Activated CD4-positive, alpha-beta T cell treated with anti-CD3 and anti-CD28 coated beads, Interleukin-2, amount 10 ng/mL, durations not matched to agents 7 days and 5 days (primary cell): ENCODE measurements at places on chromosomes 6 and 20. TPM values are rescaled to one million over a fixed set of nuclear protein-coding genes. Genes with fewer than 3 reads are reported as not detected.
A peak's percentile ranks its signal among the peaks of the same experiment; 100 is the strongest.

DNA sequence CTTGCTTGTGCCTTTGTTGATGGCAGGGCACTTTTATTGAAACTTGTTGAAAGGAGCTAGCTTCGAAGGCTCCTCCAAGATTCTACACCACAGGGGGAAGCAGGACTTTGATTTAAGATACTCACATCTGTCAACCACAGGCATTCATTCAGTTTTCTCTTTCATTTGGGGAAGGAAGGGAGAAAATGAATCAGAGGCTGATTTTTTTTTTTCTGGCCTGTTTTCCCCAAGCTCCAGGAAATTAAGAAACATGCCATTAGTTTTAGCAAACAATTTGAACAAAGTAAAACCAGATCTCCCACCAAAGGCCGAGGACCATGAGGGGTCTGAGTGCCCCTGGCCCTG is 8.7 kb upstream of the APCDD1L start:
- DNase-seq = no peak

GRCh38 chr20:17627101-17627955 is 54.7 kb downstream of the RRBP1 start:
- no peak for DNase-seq

- no peak for DNase-seq
Measured at GRCh38 chr6:157717340-157717748, 105.7 kb upstream of the SNX9 start.

- no peak for DNase-seq
Measured at GRCh38 chr20:61280217-61280980, 28.3 kb downstream of the CDH4 start.

- DNase-seq = no peak
Measured at GRCh38 chr6:125415913-125416312, 114.1 kb upstream of the HDDC2 start.

- DNase-seq = no peak
Measured at GRCh38 chr6:122673343-122673961, 63.2 kb downstream of the PKIB start.

DNA sequence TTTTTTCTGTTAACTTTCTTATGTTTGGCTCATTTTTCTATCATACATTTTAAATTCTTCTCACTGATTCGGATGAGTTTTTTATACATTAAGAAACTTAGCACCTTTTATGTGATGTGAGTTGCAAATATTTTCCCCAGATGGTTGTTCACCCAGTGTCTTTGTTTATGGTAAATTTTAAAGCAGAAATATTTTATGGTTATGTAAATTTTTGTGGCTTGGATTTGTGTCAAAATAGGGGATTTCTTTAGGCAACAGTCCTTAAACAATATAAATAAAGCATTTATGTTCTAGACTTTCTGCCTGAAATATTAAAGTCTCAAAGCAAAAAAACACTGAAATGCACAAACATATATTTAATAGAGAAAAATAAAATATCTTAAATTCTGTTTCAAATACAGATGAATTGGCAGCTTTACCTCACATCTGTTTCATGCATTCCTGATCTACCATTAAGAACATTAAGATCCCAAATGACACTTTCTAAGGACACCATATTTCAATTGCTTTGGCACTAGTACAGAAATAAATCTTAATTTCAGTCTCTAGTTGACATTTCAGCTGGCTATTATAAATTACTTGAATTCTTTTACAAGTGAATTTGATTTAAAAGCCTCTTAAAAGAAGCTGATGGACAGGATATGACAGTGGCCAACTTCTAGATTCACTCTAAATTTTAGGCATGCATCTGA is 646.6 kb downstream of the HACE1 start:
- no peak for DNase-seq

DNA sequence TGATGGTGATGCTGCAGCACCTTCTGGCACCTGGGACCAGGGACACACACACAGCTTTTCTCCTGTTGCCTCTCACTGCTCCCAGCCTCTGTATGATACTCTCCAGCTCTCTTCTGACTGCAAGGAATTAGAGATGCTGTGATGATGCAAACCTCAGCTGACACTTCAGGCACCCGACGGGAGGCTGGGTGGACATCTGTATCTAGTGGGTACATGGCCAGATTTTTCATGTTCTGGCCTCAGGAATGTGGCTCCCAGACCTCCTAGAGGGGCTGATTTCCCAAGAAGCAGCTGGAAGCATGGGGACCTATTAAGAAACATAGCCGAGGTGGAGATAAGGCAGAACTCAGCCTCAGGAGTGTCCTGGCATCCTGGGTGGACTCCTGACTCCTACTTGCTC is 6.8 kb upstream of the EPB41L1 start:
- DNase-seq = no peak

DNA sequence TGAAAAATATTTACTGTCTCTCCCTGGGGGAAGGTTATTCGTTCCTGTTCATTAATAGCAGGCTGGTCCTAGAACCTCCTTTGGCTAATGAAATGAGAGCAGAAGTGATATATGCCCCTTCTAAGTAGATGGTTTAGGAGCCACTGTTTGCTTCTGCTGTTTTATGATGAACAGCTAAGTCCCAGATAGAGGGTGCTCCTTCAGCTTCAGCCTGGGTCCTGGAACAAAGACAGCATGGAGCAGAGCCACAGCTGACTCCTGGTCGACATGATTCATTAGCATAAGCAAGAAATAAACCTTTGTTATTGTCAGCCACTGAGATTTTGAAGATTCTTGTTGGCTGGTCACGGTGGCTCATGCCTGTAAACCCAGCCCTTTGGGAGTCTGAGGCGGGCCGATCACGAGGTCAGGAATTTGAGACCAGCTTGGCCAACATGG is 47.8 kb upstream of the ARMC2 start:
- no peak for DNase-seq

DNA sequence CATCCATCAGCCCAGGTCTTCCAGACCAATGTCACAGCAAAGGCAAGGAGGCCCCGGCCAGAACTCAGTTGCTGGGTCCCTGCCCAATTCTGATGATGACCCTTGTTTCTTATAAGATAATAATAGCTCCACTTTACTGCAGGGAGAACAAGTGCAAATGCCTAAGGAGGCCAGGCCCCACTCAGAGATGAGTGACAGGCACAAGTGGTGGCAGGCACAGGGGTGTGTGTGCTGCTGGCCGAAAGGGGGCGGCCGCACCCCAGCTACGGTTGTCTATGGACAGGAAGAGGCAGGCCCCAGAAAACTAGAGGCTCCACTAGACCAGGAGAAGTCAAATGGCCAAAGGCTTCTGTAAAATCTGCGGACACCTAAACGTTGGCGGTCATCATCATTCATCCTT is 28.6 kb downstream of the GNAS-AS1 start:
- DNase-seq = no peak

GRCh38 chr6:117907601-117908245 is 659 bp downstream of the SLC35F1 start:
- DNase-seq = no peak

DNA sequence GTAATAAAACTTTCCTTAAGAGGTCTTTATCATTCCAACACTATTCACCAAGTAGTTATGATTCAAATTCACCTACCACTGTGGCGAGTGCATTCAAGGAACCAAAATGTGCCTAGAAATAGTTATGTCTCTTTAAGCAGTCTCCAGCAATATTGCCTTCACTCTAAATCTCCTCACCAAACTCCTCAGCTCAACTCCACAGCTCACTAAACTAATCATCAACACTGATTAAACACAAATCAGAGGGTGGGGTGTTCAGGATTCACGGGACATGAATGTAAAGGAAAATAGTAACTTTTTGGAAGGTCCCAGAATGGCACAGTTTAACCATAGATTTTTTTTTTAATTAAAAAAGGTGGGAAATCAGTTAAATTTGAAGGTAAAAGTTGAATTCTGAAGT is 70.5 kb upstream of the THEMIS start:
- DNase-seq = no peak

DNA sequence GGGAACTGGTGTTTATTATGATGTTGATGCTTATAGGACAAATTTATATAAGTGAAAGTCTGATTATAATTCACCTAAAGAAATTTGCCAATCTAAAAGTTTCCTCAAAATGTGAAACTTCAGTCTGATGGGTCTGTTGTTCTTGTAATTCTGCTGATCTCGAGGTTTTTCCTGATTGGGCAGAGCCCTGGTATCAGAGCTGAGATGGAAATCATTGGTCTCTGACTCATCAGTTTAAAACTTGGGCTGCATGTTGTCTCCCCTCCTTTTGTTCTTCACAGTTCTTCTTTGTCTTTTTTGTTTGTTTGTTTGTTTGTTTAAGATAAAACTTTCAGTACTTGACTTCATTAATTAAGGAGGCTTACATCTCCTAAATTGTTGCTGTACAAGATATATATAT is 5.9 kb downstream of the SMAP1 start:
- DNase-seq = no peak

DNA sequence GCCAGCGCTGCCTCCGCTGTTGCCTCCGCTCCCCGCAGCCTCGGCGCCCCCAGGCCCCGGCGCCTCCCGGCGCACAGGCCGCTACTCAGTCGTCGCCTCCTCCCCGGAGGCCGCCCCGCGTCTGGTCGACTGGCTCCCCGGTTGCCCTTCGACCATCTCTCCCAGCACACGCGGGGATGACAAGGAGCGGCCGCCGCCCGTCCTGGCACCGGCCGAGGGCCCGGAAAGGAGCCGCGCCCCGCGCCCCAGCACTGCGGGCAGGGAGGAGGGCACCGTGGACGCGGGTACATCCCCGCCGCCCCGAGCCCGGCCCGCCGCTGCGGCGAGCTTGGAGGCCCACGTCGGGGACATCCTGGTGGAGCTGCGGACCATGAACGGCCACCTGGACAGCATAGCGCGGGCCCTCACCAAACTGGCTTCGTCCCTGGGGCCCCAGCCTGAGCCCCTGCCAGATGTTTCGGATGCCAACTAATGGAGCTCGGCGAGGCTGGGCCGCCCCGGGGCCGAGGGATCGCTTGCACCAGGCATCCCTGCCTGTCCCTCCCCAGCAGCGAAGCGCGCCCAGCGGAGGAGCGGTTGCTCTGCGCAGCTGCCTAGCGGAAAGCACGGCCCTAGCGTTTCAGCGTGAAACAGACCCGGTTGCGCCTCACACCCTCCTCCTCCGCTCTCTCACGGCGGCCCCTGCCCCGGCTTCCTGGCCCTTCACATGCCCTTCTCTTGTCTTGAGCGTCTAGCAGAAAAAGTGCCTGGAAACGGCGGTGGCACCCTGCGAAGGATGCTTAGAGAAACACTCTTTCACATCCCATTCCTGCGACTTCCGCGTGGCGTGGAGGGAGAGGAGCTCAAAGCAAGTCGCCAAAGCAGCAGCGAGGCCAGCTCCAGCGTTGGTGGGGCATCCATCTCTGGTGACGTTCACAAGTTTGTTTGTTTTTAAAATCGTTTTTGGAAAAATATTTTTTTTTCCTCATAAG is 285.8 kb upstream of the SUPT3H start:
- peak; percentile 58 for DNase-seq

- no peak for DNase-seq
Measured at GRCh38 chr20:1333462-1334369, 4.8 kb upstream of the SDCBP2 start.

DNA sequence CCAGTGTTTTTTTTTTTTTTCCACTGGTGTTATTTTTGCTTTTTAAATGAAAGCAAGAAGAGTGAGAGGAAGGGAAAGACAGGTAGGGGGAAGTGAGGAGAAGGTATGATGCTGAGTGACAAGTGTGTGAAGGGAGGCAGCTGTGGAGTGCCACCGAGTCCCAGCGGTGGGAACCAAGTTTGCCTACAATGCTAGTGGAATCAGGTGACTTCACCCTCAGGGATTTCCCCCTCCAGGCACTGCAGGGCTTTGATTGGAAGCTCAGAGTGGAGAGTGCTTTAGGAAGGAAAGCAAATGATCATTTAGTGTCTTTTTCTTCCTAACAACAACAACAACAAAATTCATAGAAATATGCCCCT is 120.5 kb upstream of the ENPP5 start:
- DNase-seq = no peak

GRCh38 chr6:19715167-19715551 is 122.0 kb upstream of the ID4 start:
- DNase-seq = no peak

The HLA-DMB gene
- total RNA-seq = 8.1 TPM

The GRIK2 gene
- not detected for total RNA-seq

The CD40 gene
- total RNA-seq = 1.5 TPM

The CCN6 gene
- total RNA-seq = not detected

The MYB gene
- 12.6 TPM for total RNA-seq

The TNNC2 gene
- not detected for total RNA-seq

The DLK2 gene
- not detected for total RNA-seq
